ENCODE measurements at places on chromosomes 12 and 14.

- no peak for DNase-seq
Observed at GRCh38 chr12:57111031-57111734, at the start of gene STAT6. Gene STAT6 (minus strand): TSS chr12:57111362. CDS start chr12:57108278, 3,084 bp downstream.

DNA sequence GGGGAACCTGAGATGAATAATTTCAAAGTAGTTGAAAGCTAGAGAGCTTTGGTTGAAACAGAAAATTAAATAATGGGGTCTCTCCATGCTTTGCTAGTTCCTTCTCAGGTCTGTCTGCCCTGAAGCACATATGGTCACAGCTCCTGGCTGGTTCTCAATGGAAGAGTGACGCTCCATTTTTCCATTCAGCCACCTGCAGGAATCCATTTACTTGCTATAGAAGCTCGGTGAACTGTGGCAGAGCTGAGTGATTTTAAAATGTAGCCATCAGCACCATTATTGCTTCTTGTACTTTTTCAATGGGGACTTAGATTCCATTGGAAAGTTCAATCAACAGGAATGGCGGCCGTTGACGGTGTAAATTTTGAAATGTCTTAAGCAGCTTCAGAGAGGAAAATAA, 525.2 kb downstream of the GLT1D1 start:
- DNase-seq, result no peak

DNA sequence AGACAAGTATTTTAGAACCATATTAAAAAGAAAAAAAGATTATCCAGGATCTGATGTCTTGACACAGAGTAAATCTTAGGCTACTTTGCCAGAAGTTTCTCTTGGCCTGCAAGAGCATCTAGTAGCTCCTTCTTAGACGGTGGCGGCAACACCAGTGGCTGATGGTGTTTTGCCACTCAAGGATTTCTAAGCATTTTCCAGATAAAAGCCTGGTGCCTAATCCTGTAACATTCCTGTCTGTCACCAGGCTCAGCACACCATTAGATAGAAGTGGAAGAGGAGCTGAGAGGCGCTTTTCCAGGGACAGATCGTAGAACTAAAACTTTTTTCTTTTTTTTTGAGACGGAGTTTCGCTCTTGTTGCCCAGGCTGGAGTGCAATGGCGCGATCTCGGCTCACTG, 14.0 kb downstream of the WNT5B start:
- DNase-seq, result no peak

GRCh38 chr12:119685375-119685774, 17.4 kb downstream of the PRKAB1 start:
- DNase-seq, result no peak

DNA sequence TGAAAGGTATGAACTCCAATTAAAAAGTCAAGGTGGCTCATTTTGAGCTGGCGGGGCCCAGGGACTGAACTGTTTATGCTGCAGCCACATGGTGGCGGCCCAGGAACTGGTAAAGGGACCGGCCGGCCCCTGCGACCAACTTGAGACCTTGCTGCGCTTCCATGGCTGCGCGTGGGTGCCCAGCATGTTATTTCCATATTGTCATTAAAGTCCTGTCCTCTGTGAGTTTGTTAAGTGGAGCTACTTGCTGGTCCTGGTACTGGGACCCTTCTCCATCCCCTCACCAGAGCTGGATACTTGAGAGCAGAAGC, 62.3 kb downstream of the BEGAIN start:
- DNase-seq, result no peak

- no peak for DNase-seq
Observed at GRCh38 chr14:95875831-95876760, 536 bp upstream of the TUNAR start.

DNA sequence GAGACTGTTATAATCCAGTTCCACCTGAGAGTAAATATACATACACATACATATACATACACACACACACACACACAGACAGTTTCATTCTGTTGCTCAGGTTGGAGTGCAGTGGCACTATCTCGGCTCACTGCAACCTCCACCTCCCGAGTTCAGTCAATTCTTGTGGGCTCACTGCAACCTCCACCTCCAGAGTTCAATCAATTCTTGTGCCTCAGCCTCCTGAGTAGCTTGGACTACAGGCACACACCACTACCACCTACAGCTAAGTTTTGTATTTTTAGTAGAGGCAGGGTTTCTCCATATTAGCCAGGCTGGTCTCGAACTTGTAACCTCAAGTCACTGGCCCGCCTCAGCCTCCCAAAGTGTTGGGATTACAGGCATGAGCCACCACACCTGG, 8.9 kb upstream of the PHLDA1 start:
- DNase-seq, result no peak

DNA sequence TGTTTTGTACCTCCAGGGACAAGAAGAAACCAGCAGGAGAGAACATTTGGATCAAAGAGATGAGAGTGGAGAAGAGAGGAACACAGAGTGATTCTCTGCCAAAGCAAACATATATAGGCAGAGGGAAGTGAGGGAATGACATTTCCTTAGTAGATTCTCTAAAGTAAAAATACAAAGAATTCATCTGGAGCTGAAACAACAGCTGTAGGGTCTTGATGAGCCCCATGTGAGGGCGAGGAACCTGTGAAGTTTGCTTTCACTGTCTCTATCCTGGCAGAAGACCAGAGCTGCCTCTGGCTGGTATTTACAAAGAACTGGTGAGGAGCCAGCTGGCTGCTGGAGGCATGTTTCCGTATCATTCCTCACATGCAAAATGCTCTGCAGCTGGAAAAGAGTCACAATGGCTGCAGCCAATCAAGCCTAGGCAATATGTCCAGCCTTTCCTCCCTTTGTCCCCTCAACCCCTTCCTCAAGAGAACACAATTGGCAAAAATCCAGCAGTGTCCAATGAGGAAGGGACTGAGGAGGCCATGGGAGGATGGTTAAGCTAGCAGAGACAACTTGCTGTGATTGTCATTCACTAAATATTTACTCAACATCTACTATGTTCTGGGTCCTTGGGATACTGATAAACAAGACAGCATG, 122.5 kb downstream of the PHLDA1 start:
- peak; percentile 4 for DNase-seq

GRCh38 chr14:101022916-101023435, 119.5 kb upstream of the RTL1 start:
- no peak for DNase-seq

DNA sequence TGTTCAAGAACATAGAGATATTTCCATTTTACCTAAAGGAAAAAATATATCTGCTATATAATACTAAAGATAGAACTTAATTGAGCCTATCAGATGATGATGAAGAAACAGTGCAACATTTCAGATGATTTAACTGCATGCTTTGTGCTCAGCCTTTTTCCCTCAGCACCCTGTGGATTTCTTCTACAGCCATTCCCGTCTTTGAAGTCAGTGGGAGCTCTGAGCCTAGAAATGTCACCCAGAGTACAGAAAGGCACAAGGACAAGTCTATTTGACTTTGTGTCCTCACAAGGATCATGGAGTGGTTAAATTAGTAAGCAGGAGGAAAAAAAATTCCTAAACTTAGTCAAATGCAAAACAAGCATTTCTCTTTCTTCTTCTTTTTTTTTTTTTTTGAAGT, 994.0 kb upstream of the FLRT2 start:
- DNase-seq, result no peak

DNA sequence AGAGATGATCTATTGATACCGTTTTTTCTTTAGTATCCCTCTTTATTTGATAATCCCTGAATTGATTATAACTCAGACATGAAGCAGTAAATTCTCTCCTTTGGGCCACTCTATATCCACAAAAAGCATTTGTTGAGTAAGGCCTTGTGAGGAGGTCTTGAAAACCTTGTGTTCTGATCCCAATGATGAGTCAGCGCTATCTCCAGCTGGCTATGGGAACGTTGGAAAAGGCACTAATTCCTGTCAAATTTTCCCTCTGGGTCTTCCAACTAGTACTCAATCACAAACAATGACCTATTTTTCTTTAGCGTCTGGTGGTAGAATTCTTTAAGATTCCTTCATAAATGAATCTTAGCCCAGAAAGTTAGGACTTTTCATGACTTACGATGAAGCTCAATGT, 168.4 kb upstream of the LRIG3 start:
- DNase-seq, result no peak

GRCh38 chr14:95666450-95666849, 19.8 kb upstream of the TCL1B start:
- no peak for DNase-seq

DNA sequence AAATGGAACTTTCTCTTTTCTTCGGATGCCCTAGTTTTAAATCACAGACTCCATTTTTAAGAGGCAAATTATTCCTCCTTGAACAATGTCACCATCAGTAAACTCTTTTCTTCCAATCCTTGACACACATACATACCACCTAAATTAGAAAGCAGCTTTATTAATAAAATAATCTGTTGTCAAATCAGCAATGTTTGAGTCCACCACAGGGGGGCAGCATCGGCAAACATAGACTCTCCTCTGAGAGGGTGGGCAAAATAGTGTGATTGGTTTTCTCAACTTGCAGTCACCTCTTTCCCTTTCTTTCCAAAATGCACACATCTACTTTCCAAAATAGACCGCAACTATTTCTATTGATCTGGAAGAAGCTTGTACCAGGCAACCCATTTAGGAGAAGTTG, 438.4 kb upstream of the OR4E1 start:
- no peak for DNase-seq

DNA sequence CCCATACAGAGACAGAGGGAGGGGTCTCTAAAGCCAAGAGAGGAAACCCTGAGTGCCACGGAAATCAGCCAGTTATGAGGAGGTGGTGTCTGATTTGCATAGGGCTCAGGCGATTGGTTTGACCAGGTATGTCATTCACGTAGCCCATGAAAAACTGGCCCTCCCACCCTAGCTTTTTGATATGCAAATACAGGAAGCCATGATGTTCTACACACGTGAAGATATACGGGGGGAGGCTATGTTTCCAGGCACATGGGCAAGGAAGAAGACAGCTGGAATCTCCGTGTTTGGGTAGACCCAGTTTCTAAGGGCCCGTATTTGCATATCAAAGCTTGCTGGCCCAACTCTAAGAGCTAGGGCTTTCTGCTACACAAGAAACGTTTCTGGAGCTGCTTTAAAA, 717.8 kb upstream of the SEL1L start:
- no peak for DNase-seq

DNA sequence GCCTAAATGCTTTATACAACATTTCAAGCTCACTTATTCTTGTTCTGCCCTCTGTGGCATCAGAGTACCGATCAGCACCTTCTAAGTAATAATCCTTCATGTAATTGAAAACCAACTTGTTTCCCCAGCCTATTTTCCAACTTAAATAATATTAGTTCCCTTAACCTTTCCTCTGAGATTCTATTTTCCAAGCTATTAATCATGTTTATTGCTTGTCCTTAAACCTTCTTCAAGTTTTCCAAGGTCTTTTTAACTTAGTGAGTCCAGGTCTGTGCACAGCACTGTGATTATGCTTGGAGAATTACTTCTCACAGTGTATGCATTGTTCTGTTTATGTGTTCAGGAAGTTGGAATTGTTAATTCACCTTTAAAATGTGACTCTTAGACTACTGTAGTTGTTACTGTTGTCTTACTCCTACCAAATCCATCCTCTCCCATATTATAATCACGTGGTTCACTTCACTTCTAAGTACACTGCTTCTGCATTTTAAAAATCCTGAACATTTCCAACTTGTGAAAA, 1039.3 kb upstream of the FOXG1 start:
- no peak for DNase-seq
